Stimulated activated CD4-positive, alpha-beta T cell treated with anti-CD3 and anti-CD28 coated beads, Interleukin-12 subunit alpha, Interleukin-12 subunit beta, amount 100 ng/mL, for 48 hours (primary cell): ENCODE measurements at places on chromosomes 12 and 14.

DNA sequence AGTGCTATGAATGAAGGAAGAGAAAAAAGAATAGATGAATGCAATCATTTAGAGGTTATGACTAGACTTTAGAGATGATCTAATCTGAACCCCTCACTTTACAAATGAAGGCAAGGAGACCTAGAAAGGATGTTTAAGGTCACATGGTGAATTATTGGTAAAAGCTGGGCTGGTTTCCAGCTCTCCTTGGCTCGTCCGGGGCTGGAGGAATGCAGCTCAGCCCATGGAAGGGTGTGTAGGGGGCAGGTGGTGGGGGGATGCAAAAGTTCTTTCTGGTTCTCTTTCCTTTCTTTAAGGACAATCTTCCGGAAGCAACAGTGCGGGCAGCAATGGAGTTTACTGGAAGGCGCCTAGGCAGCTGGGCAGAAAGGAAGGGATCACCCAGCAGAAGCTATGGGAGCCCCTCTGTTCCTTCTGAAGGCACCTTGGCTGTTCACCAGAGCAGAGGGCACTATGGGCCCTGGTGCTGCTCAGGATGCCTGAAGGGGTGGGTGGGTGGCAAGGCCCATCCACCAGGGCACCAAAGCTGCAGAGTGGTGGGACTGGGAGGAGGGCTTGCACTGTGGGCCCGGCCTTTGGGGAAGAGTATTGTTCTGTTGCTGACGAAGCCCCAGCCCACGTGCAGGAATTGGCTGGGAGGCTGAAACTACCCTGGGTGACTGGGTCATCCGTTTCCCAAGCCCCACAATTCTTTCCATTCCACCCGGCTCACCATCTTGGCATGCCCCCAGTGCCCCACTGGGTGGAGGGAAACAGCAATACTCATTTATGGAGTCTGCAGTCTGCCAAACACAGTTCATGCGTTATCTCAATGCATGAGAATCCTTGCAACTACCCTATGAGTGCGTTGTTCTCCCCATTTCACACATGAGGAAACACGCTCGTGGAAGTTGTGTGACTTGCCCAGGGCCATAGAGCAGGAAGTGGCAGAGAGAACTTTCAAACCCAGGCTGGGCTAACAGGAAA, 78.2 kb downstream of the IRF2BPL start:
- DNase-seq, result no peak

- DNase-seq, result no peak
Observed at GRCh38 chr12:68532204-68532886, 78.4 kb upstream of the RAP1B start.

DNA sequence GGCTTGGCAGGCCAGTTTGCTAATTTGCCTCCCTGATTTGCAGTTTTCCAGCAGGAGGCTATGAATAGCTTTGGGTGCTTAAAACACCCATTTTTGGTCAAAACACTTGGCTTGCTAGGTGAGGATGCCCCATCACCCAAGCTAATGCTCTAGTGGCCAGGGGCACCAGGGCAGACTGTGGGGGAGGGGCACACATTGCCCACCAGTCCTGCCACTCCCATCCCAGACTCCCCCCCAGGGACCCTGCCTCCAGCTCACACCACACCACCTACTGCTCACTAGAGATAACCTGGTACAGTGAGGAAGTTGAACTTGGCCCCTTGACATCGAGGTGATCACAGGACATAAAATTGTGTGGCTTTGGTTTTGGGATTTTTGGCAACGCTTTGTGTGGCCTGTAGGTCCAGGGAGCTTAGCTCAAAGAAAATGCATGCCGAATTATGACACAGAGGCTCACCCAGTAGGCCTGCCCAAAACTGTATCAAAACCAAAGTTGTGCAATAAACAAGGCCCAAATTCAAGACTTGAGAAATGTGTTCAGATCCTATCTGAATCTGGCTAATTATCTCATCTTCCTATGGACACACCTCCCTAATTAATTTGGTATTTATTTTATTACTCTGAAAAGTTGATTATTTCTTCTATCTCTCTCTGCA, 4.3 kb downstream of the NUAK1 start:
- DNase-seq, result no peak

- no peak for DNase-seq
Observed at GRCh38 chr12:8692573-8692972, 5.2 kb upstream of the RIMKLB start.
